ENCODE measurements at places on chromosomes 4 and X.

DNA sequence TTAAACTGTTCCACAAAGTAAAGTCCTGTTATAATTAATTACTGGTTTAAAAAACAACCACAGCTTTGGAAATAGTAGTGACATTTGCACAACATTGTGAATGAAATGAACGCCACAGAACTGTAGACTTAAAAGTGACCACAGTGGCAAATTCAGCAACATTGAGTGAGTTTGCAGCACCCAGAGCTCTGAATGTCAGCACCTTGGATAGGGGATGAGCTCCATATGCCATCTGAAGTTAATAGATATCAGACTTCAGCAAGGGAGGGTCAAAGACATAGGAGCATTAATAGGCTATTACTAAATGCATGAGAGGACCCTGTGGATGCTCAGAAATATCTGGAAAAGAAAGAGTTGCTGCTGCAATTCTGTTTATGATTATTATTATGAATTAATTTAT is 55.3 kb upstream of the KCNIP4 start:
- no peak for ATAC-seq

DNA sequence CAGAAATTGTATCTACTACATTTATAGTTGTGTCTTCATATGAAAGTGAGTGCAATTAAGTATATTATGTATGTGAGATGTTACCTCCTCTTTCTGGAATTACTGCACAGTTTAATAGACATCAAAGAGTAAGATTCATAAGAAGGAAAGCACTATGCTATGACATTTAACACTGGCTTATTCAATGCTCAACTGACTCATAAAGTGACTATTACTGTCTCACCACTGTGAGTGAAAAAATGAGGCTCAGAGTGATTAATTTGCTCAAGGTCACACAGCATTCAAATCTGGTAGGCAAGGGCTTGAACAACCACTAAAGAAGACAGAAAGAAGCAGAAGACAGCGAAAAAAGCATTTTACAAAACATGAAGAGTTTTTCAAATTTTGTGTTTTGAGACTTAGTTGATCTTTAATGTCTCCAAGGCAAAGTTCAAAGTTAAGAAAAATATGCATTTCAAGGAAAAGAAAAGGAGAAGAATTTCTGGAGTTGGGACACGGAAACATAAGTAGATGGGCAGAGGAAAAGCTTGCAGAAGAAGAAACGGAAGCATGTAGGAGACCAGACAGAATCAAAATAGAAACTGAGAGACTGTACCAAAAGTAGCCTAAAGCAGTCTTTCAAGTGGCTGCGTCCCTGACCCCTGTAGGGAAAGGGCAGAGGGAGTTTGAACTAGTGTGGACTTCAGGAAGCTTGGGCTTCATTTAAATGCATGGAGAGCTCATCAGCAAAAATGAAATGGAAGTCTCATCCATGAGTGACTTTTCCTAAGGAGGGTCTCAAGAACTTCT is 66.3 kb downstream of the KCNIP4 start:
- ATAC-seq: no peak

GRCh38 chr4:8699479-8700145 is 107.0 kb downstream of the CPZ start:
- ATAC-seq: no peak

DNA sequence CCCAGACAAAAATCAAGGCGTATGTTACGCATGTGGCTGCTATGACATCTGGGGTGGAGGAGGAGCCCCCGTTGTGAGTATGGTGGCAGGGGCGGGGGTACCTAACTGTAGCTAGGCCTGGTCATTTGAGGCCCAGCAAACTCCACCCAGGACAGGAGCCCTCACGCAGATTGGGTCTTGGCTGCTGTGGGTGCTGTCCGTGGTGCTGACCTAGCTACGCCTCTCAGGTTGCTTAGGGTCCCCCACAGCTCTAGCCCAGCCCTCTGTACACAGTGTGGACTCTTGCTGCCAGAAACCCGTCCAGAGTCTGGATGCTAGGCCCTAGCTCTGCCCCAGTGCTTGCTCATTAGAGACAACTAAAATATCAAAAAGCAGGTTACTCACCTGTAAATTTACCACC is 146.7 kb upstream of the PSAPL1 start:
- peak; percentile 71 for ATAC-seq

- ATAC-seq: no peak
These were observed 23.3 kb downstream of the F8A3 start for GRCh38 chrX:155434906-155435743.

GRCh38 chrX:154751203-154751668 is 359 bp upstream of the GAB3 start:
- ATAC-seq: no peak

DNA sequence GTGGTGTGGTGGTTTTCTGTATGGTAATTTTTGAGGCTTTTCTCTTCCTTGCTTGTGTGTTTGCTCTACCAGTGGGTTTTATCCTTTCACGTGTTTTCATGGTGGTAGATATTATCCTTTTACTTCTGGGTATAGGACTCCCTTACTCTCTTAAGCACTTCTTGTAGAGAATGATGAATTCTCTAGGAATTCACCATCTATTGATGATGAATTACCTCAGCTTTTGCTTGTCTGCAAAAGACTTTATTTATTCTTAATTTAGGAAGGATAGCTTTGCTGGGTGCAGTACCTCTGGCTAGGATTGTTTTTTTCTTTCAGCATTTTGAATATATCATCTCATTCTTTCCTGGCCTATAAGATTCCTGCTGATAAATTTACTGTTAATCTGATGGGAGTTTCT is 415.3 kb downstream of the PDGFC start:
- no peak for ATAC-seq

- ATAC-seq: no peak
These were observed 6.3 kb upstream of the OTC start for GRCh38 chrX:38346150-38346549.

DNA sequence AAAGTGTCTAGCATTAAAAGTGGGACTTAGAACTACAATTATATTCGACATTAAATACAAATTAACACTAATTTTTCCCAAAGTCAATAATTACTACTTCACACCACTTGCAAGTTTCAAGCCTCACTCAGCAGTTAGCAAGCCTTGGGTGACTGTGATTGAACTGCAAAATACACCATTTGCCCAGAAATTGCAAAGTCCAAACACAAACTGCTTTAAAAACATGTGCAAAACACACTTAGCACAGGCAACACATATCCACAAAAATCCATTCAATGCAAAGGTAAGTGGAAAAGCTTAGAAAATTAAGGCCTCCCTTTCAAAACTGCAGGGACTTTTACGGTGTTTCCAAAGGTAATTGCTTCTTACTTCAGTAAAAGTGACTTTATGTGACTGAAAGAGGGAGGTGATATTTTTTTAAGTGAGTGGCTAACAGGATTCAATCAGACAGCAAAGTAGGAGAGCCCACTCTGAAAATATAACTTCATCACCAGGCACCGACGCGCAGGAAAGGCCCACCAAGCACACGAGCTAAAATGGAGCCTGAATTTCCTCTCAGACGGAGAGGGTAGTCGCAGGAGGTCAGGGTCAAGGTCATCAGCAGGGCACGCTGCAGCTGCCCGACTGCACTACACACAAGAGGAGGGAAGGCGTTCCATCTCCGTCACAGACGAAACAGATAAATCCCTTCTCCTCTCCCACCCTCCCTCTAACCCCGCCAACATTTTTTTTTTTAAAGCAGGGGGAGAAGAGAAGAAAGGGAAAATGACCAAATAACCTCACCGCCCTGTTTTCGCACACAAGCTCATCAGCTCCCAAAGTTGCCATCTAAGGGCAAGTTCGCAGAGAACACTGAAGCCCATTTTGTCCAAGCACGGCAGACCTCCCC is 3.1 kb downstream of the ZNF827 start:
- peak; percentile 5 for ATAC-seq

DNA sequence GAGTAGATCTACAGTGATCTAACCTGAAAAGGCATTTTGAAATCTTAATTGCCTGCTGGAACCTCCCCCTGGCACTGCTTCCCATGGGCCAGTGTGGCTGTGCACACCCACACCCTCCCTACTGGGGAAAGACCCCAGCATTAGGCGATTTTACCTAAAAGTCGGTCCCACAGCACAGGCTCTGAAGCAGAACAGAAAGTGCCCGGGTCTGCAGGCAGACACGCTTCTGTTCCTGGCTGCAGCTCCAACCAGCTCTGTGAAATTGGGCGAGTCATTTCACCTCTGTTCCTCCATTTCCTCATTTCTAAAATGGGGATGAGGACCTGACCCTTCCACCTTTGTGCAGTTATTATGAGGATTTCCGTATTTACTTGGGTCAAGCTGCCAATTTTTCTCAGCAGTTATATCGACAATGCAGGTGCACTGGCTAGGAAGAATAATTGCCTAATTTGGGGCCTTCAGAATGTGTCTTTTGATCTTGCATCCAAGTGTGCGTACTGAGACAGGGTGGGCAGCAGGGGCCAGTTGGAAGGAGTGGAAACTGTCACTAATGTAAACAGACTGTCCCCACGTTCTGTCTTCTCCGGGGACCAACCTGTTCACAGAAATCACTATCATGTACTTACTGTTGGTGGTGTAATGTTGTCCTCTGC is 7.1 kb downstream of the KLF3 start:
- no peak for ATAC-seq

DNA sequence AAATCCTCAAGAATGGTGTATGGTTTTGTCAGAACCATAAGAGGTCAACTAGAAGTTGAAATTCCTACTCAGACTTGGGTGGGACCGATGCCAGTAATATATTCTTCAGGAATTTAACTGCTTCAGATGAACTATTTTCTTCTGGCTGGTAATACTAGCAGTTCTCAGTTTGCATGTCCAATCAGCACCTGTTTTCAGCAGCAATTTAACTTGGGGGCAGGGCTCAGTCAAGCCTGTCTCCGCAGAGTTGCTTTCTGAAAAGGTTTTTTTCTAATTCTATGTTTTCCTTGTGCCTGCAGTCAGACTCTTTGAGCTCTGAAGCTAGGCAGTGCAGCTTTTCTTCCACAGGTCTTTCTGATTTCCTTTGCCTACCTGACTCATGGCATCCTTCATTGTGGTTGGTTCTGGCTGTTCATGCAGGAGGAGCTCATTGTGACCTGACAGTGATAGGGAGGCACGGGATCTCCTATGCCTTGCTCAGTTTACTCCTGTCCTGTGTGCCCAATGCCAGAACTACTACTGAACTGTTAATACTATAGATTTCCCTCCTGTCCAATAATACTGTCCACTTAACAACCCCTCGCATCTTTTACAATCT is 17.3 kb upstream of the FMR1 start:
- ATAC-seq: peak; percentile 83

GRCh38 chrX:13419918-13420317 is 100.1 kb upstream of the ATXN3L start:
- ATAC-seq: no peak

- ATAC-seq: peak; percentile 49
These were observed 65.3 kb downstream of the EGF start for GRCh38 chr4:109977854-109978501.

GRCh38 chr4:87734936-87735335 is 64.4 kb upstream of the IBSP start:
- ATAC-seq: no peak

GRCh38 chrX:127877318-127877717 is 174.9 kb downstream of the ACTRT1 start:
- no peak for ATAC-seq

DNA sequence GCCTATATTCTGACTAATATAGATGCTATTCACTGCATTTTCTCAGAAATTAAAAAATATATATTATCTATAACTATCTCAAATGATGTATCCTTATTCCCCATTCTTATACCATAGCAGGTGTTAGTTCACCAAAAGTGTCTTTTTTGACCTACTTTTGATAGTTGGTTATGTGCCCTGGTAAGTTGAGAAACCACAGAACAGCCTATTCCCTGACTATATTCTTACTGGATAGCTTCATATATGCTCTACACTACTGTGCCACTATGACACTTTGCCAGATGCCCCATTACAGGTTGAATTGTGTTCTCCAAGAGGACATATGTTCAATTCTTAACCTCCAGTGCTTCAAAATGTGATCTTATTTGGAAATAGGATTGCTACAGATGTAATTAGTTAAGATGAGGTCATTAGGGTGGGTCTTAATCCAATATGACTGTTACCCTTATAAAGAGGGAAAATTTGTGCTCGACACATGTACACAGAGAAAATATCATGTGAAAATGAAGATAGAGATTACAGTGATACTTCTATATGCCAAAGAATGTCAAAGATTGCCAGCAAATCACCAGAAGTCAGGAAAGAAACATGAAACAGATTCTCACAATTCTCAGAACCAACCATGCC is 76.1 kb downstream of the LRBA start:
- peak; percentile 41 for ATAC-seq

GRCh38 chr4:128579154-128579853 is 230.2 kb upstream of the JADE1 start:
- peak; percentile 16 for ATAC-seq

- ATAC-seq: no peak
These were observed 45.3 kb upstream of the ZMAT1 start for GRCh38 chrX:101977106-101977505.

- ATAC-seq: peak; percentile 69
These were observed 657 bp downstream of the TCEAL8 start for GRCh38 chrX:103254171-103254824.

- ATAC-seq: peak; percentile 93
These were observed 6.7 kb upstream of the PPID start for GRCh38 chr4:158729716-158730559.

- no peak for ATAC-seq
These were observed 44.9 kb downstream of the SPANXN1 start for GRCh38 chrX:145292218-145292617.

DNA sequence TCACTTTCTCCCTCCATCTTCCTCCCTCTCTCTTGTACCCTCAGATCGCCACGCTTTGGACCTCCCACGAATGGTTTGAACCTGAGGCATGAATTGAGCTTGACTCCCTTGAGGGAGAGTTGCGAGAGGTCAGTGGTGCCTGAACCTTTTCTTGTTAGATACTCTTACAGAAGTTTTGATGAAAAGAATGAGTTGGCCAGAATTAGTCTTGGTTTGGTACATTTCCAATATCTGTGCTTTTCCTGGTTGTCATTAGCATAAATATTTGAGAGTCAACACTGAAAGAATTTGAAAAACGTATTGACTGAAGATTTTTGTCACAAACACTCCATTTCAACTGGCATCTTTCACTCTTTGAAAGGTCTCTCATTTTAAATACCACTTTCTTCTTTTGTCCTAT is 510.6 kb upstream of the DIPK2B start:
- ATAC-seq: no peak

- ATAC-seq: no peak
These were observed 7.5 kb downstream of the IDS start for GRCh38 chrX:149497626-149498025.

DNA sequence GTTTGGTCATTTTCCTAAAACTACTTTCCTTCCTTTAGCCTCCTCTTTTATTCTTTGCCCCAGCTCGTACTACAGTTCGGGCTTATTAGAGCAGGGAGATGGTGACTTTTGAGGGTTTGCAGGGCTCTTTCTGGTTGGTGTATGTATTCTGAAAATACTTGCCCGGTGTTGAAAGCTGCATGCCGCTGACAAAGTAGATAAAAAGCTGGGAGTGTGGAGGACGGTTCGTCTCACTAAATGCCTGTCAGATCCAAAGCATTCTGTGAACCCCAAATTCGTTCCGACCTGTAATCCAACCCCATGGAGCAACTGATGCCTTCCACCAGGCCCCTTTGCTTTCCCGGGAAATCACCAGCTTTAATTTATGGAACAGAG is 19.2 kb downstream of the TRIM2 start:
- ATAC-seq: no peak

- no peak for ATAC-seq
These were observed 773 bp downstream of the PRMT9 start for GRCh38 chr4:147683188-147683591.

- no peak for ATAC-seq
These were observed 306.2 kb downstream of the TENM3 start for GRCh38 chr4:182549356-182549755.

- peak; percentile 98 for ATAC-seq
These were observed 117.3 kb downstream of the DRD5 start for GRCh38 chr4:9898596-9899305.

GRCh38 chr4:879729-880077 is 52.4 kb downstream of the GAK start:
- ATAC-seq: no peak

- no peak for ATAC-seq
These were observed 528.2 kb downstream of the GBA3 start for GRCh38 chr4:23220911-23221310.
